ENCODE measurements at places on chromosomes 1 and 21.

DNA sequence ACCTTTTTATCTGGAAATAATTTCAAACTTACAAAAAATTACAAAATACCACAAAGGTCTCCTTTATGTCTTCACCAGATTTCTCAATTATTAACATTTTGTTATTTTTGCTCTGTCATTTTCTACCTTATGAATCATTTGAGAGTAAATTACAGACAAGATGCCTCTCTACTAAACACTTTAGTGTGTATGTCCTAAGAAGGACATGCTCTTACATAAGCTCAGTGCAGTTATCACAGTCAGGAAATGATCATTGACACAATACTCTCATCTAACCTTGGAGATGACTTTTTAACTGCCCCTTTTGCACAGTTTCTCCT is 378.9 kb upstream of the RUNX1 start:
- no peak for DNase-seq

GRCh38 chr21:36350282-36350910 is 30.4 kb downstream of the MORC3 start:
- no peak for DNase-seq

GRCh38 chr1:227632325-227632724 is 69.0 kb downstream of the ZNF678 start:
- DNase-seq, result no peak

- DNase-seq, result no peak
Measured at GRCh38 chr1:13799502-13800283, 99.7 kb downstream of the PRDM2 start.

DNA sequence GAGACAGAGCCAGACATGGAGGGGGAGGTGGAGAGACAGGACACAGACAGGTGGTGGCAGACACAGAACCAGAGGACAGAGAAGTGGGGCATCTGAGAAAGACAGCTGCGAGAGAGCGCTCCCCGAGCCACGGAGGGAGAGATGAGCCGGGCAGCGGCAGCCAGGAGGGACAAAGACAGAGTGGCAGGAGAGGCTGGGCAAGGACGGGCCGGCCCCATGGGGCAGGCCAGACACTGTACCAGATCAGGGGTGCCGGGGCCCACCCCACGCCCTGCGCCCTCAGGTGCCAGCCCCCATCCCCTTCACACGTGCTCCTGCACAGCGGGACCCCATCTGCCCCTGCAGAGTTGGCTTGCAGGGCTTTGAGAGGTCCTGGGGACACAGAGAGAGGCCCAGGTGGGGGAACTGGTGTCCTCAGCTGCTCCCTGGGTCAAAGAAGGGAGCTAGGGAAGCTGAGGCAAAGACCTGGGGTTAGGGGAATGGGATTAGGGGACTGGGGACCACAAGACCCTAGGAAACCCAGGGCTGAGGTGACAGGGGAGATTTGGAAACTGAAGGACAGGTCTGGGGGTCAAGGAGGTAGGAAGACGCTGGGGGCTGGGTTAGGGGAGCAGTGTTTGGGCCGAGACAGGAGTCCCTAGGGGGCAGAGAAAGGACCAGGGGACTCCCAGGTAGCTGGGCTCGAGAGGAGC is 643 bp downstream of the FNDC5 start:
- no peak for DNase-seq

DNA sequence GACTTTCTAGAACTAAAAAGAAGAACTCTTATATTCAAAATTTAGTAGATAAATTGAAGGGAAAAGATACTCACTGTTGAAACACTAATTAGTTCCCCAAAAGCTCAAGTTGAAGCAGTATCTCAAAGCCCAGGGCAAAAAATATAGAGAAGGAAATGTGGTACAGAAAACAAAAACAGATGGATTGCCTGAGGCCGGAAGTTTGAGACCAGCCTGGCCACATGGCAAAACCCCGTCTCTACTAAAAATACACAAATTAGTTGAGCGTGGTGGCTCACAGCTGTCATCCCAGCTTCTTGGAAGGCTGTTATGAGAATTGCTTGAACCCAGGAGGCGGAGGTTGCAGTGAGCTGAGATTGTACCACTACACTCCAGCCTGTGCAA is 36.0 kb downstream of the FAM177B start:
- no peak for DNase-seq

- no peak for DNase-seq
Measured at GRCh38 chr1:46310321-46310720, 6.8 kb downstream of the UQCRH start.

GRCh38 chr1:158249646-158250045 is 4.6 kb upstream of the CD1A start:
- DNase-seq, result no peak

DNA sequence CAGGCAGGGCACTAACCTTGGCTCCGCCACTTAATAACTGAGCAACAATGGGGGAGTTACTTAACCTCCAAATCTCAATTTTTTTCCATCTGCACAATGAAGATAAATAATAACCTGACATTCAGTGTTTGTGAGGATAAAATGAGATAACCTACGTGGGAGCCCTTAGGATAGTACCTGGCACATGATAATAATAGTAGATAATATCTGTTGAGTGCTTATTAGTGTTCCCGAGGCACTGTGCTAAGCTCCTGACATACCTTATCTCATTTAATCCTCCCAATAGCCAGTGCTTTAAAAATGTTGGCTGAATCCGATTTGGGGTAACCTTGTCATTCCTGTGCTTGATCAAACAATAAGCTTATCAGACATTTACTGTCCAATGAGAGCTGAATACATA is 128.7 kb upstream of the UBE2U start:
- DNase-seq, result no peak

DNA sequence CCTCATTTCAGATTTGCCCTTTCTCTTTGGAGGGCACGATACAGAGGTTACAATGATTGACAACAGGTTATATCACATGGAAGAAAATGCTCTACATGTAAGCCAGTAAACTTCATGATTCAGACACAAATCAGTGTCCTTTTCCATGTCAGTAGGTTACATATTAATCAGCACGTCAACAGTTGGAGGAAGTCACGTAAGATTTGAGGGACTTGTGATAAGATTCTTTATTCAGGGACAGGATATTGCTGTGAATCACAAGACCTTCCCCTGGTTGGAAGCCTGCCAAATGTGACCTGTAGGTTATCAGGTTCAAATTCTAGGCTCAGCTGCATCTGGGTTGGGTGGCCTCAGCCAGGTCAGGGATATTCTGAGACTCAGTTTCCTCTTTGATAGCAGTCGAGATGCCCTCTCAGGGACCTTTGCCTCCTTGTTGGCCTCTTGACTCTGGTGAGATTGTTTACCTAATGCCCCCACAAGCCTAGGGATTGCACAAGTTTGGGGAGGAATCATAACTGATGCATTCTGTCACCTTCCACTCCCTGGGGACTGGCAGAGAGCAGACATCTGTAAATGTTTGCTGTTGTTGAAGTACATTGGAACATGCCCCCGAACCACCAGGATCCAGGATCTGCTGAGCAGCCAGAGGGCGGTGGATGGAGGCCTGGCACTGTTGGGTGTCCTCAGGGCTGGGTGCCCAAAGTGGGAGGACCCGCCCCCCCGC is 31.9 kb downstream of the SERINC2 start:
- DNase-seq, result no peak

- no peak for DNase-seq
Measured at GRCh38 chr1:172601046-172601630, 57.8 kb upstream of the FASLG start.

GRCh38 chr1:204042516-204042915 is 30.4 kb upstream of the SOX13 start:
- DNase-seq, result no peak

- DNase-seq, result no peak
Measured at GRCh38 chr21:39523399-39523798, 71.6 kb downstream of the SH3BGR start.

DNA sequence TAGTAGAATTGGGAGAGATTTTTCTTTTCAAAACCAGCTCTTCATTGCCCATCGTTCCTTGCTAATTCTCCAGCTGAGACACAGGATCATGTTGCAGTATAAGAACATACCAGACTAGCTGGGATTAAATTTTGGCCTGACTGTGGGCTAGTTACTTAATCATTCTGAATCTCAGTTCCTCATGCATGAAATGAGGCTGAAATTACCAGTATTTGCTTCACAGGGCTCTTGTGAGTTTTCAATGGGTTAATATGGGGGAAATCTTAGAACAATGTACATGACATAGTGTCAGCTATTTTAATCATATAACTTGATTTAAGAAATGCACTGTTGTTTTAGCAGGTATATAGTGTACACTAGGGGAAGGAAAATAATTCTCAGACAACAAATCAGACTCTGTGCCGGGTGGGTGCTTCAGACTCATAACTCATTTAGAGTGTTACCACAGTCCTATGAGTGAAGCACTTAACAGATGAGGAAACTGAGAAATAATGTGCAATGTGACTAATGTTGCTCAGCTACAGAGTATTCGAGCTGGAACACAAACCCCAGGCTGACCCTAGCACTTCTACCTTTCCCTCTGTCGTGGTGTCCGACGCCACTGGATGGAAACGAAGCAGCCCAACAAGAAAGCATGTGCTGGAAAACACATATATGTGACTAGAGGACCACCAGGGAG is 137.6 kb upstream of the SGIP1 start:
- DNase-seq, result no peak

- DNase-seq, result no peak
Measured at GRCh38 chr1:38046333-38046883, at the start of gene POU3F1. Gene POU3F1 (minus strand): TSS chr1:38046793. CDS start chr1:38046743, 50 bp downstream.

DNA sequence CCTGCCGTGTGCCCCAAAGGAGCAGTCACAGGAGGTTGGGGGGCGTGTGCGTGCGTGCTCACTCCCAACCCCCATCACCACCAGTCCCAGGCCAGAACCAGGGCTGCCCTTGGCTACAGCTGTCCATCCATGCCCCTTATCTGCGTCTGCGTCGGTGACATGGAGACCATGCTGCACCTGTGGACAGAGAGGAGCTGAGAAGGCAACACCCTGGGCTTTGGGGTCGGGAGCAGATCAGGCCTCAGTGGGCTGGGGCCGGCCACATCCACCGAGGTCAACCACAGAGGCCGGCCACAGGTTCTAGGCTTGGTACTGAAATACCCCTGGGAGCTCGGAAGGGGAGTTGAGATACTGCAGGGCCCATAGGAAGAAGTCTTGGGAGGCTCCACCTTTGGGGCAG is 23.5 kb downstream of the COL6A1 start:
- DNase-seq, result no peak

DNA sequence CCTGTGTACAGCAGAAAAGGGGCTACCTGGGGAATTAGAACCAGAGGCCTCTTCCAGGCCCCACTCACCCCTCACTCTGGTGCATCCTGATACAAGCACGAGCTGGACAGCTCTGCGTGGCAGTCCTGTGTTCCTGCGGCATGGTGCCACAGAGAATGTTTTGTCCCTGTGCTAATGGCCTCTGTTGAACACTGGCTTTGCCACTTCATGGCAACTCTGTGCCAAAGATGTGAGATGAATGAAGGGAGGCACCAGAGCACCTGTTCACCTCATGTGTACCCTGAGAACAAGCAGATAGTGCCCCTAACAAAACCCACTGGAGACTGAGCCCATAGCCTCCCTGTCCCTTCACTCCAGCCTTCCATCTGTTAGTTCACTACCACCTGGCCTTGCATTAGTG is 199.3 kb upstream of the COA6 start:
- DNase-seq, result no peak

DNA sequence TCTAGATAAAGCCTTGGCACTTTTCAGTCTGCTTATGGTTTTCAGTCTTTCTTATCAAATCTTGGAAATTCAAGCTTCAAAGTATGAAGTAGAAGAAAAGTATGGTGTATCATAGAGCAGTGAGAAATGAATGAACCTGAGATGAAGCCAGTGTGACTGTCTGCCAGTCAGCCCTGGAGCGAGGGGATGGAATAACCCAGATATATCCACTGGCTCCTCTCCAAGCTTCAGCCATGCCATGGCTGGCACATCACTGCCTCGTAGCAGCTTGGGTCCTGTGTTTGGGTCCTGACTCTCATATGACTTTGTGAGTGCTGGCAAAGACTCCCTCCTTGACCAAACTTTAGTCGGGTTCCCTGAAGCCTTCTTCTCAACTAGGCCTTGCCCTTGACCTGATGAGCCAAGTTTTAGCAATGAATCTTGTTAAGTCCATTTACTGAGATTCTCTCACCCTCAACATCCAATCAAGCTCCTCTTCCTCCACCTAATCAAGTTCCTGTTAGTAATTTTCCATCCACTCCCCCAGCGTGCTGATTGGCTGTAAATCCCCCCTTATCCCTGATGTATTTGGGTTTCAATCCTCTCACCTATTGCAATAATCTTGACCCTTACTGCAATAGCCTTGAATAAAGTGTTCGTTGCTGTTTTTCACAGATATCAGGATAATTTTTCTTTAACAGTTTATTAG is 62.5 kb upstream of the PRDX6 start:
- no peak for DNase-seq

DNA sequence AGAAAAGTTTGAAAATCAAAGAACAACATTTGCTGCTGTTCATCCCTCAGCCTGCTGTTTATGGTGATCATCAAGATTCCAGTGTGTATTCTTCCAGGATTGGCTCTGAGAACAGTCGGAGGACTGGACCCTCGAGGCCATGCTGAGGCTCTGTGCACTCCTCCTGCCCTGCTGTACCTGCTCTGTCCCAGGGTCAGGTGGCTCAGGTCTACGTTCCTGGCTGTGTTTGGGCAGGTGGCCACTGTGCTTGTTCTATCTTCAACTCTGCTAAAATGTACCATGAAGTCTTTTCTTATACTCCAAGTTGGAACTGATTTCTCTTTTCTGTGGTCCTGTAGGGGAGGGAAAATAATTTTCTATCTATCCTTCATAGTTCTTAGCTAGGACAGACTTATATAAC is 175.9 kb downstream of the RWDD3 start:
- no peak for DNase-seq

GRCh38 chr1:115230281-115230680 is 107.8 kb downstream of the NGF start:
- no peak for DNase-seq

DNA sequence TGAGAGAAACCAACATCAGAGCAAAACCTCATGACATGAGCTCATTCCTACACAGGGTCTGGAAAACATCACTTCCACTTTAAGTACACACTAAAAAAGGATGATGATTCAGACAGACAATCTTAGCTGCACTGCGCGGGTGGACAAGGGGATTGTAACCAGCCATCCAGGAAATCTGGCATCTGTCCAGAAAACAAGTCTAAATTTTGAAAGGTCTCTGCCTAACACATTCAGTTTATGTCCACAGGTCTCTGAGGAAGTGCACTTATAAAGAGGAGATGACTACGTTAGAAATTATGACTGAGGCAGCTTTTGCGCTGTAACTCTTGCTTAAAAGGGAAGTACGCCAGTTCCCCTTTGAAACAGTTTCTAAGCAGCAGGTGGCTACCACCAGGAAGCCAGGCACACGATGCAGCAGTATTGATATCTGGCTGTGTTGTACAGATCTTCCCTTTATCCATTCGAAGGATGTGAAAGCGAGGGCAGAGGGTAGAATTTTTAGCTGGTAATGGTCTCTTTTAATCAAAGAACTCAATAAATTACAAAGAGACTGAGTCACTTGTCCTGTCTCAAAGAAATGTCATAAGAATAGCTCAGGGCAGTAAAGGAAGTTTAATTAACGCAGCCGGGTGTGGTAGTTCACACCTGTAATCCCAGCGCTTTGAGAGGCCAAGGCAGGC is 128.0 kb downstream of the SETD4 start:
- DNase-seq, result peak; percentile 25
